ENCODE measurements at places on chromosomes 6 and 20.

- no peak for DNase-seq
Observed at GRCh38 chr20:4068708-4069107, 53.4 kb upstream of the RNF24 start.

GRCh38 chr20:42938441-42939205, 251.1 kb downstream of the PTPRT start:
- peak; percentile 5 for DNase-seq

- no peak for DNase-seq
Observed at GRCh38 chr6:161076181-161076677, 84.7 kb downstream of the MAP3K4 start.

- DNase-seq, result no peak
Observed at GRCh38 chr6:105331927-105332326, 71.0 kb downstream of the PREP start.

DNA sequence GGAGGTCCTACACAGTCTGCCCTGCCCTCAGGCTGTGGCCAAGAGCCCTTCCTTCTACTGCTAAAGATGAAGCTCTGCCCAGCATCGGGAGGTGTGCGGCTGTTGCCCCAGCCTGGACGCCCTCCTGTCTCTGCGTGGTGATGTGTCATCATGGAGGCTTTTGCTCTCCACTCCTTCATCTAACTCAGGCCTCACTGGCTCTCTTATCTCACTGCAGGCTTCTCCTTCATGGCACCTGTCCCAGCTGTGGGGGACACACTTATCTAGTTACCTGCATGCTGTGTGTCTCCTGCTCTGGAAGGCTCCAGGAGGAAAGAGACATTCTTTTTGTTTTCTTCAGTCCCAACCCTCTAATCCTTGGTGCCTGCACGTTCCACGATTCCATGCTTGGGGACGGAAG, 89.1 kb downstream of the PSMG4 start:
- DNase-seq, result no peak

- DNase-seq, result no peak
Observed at GRCh38 chr20:50634191-50634590, 57.2 kb downstream of the RIPOR3 start.

DNA sequence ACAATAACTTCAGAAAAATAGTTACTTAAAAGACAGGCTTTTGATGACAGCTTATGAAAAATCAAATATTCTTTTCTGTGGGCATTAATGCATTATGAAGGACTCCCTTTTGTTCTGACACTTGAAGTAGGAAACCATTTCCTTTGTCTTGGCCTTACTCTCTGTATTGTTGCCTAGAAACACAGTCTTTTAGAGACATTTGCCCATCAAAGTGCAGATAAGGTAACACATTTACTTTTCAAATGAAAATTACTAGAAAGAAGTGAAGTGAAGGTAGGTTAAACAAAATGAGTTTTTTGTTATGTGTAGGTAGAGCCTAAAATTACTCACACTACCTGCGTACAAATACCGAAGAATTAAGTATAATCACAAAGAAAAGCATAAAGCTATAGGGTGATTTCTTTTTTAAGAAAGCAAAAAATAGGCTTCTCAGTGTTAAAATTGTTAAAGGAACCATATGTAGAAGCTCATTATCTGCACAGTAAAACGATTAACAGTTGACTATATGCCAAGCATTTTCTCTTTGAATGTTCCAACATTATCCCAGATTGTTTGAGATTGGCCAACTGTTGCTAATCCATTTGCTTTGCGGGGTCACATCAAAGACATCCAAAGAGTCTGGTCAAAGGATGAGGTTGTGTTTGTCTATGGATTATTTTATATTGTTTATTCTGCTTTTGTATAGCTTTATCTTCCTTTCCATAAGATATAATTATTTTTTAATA, 542.0 kb upstream of the RNF217 start:
- no peak for DNase-seq

- no peak for DNase-seq
Observed at GRCh38 chr6:143159001-143159400, 98.3 kb downstream of the AIG1 start.

- no peak for DNase-seq
Observed at GRCh38 chr20:57650756-57651483, 30.7 kb upstream of the ZBP1 start.

DNA sequence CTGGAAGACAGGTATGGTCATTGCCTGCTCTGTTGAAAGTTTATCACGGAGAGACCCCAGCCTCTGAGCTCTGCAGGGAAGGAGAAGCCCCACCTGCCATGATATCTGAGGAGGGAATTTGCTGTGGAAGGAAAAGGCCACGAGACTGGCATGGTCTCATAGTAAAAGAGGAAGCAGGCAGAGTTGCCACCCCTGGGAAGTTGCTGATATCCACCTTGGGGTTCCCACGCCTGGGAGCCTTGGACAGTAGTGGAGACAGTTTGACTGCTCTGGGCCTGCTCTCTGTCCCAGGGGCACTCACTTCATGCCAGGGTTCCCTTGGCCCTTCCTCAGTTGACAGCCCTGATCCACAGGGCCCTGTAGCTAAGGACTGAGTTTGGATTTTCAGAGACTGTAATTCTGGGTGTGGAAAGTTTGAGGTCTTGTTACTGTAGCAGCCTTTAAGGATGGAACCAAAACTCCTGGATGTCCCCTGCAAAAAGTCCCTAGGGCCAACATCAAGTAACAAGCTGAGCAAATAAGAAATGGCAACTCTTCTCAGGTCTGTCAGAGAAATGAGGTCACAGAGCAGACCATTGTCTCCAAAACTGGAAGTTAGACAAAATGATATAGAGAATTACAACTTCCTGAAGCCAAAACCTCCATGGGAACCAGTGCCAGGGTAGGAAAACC, 6.9 kb upstream of the SIRPB1 start:
- no peak for DNase-seq

DNA sequence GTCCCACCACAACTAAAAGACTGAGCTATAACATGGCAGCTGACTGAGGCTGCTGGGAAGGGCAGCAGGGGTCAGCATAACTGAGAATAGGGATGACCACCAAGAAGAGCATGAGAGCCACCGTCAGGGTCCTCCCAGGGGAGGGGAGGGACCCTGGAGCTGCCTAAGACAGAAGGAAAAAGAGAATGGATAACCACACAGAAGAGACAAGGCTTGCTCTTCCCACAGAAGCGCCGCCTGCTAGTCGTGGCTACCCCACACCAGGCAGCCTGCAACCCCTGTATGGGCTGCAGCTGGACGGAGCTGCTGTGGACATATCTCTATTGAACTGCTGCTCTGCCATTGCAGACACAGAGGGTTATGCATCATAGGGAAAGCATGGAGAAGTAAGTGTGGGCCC, 132.0 kb upstream of the CHD6 start:
- no peak for DNase-seq

DNA sequence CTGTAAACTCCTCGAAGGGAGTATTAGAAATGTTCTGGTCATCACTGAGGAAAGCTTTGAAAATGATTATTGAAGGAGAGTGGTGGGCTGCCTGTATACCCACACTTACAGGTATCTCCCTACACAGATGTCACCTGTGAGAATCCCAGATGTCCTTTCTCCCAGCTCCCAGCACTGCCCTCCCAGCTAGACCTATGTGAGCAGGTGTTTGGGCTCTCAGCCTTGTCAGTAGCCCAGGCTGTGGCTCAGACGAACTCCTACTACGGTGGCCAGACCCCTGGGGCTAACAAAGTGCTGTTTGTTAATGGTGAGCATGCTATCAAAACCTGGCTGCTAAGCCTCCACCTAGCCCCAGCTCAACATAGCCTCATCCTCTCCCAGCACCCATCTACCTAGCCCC, 7.1 kb downstream of the PRSS16 start:
- no peak for DNase-seq

GRCh38 chr6:123788319-123788718, 15.3 kb upstream of the NKAIN2 start:
- DNase-seq, result no peak

DNA sequence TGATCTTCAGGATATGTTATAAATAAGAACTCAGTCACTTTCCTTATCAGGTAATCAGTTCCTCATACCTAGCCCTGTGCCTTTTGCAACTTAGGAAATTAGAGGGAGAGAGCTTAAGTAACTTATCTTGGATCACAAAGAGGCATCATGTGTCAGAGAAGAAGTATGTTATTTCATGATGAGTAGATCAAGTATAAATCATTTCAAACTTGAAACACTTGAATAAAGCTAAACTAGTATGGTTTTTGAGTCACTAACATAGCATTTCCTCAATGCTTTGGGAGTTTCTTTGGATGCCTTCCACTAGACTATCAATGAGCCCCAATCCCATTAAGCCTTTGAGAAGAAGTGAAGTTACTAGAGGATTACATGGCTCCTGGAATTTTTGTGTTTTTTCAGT, 102.6 kb upstream of the TNFAIP3 start:
- no peak for DNase-seq

GRCh38 chr20:21234806-21235483, 68.2 kb upstream of the XRN2 start:
- DNase-seq, result no peak

- peak; percentile 52 for DNase-seq
Observed at GRCh38 chr20:45011108-45011526, 44.8 kb downstream of the STK4 start.

- DNase-seq, result no peak
Observed at GRCh38 chr6:14747881-14748520, 497.9 kb upstream of the JARID2 start.

DNA sequence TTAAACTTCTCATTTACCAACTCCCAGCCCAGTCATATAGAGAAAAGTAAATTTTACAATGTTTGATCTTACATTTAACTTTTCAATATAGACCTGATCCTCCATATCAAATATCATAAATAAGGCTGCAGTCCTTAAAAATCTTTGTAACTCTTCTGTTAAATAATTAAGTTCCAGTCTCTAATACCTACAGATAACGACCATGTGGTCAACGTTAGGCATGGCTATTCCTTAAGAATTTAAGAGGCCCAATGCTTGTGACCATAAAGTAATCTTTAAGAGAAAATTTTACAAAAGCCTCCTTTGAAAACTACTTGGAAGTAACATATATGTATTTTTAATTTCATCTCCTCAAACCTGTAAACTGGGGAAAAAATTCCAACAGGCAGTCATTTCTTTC, 1.6 kb downstream of the FBXO5 start:
- no peak for DNase-seq

- no peak for DNase-seq
Observed at GRCh38 chr20:57546956-57547649, 13.8 kb upstream of the PCK1 start.

DNA sequence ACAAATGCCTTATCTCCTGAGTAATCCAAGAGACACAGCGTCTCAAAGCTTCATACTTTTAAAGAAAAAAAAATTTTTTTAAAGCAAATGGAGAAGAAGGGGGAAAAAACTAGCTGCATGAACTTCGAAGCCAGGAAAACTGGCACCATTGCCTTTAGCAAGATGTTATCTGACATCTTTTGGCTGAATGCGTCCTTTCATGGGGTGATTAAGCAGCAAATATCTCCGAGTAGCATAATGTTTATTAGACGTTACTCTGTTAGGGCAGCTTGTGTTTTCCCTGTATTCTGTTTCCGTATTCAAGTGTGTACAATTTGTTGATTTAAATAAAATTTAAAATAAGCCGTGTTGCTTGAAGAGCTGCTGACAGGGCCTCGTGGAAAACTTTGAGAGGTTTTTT, 76.5 kb upstream of the TSHZ2 start:
- no peak for DNase-seq

DNA sequence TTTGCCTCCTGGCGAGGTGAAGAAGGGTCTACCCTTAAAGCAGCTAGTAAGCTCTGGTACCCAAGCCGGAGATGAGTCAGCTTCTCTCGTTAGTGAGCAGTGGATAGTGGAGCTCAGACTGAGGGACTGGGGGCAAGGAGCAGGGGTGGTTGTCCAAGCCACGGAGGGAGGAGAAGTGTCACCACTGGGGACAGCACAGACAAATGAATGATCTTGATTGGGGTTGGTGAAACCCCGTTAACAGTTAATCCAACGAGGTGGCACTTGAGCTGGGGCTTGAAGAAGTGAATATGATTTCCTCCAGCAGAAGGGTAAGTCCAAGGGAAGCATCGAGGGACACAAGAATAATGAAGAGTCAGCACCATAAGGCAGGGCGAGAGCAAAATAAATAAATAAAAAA, 43.0 kb downstream of the JARID2 start:
- no peak for DNase-seq

DNA sequence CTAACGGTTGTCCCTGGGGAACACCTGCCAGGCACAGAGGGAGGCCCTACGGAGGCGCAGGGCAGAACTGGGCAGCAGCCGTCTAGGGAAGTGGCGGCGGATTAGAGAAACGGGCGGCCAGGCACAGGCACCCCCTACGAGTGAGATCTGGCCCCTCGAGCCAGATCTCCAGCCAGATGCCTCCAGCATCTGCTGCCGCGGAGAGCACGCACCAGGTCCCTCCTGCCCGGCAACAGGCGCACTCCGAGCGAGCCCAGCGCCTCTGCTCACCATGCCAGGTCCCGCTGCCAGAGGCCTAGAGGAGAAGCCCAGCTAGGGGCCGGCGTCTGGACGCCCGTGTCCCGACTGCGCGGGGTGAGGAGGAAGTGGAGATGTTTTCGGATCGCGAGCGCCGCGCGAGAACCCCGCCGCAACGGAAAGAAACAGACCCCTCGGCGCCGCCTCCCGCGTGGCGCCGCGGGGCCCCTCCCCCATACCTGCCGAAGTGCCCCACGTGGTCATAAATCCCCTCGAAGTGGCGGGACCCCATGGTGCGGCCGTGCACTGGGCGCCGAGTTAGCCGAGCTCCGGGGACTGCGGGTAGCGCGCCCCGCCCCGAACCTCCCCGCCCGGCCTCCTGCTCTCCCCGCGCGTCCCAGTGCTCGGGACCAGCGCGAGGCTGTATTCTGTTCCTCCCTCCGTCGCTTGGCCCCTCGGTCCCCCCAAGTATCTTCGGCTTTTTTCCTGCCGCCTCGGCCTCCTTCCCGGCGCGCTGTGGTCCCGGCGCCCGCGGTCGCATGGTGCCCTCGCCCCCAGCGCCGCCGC, at the start of gene SLC22A16:
TSS of gene SLC22A16 (minus strand) at position 568 of the 804 bp plus-strand sequence. CDS start at position 529, 39 bp downstream.
- no peak for DNase-seq

- DNase-seq, result no peak
Observed at GRCh38 chr20:19701429-19701828, 56.6 kb upstream of the RIN2 start.

GRCh38 chr20:31595654-31596411, 9.3 kb upstream of the ID1 start:
- peak; percentile 39 for DNase-seq

DNA sequence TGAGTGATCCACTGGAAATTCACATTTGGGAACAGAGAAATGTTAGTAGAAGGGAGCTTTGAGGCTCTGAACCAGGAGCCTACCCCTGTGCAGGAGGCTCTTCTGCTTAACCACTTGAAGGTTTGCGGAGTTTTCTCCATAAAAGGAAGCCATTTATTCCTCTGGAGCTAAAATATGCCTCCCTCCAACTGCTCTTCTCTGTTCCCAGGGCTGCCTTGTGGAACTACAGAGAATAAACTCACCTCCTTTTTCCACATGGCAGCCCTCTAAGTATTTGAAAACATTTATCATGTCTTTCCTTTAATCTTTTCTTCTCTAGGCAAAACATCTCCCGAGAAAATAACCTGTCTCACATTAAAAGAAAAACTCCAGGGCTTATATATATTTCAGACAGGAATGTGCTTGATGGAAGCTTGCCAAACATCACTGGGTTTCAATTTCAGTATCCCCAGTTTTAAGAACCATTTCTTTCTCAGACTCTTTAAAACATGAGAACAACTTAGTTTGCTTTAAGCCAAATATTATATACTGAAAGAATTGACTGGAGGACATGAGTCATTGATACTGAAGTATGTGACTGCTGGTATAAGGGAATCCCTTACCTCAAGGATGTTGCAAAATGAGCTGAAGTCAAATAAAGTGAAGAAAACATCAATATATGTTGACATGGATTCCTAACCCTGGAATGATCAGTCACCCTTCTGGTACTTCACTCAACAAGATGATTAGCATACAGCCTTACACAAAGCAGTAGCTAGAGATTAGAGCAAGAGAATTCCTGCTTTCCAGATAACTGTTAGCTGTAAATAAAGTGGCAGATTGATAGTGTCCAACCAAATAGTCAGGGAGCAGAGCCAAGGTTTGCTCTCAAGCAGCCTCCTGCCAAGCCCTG, 74.0 kb downstream of the ZBTB2 start:
- no peak for DNase-seq

Data from muscle of arm (tissue), 14 donors.